ENCODE measurements at places on chromosomes 4 and X.
A peak's percentile ranks its signal among the peaks of the same experiment; 100 is the strongest.

DNA sequence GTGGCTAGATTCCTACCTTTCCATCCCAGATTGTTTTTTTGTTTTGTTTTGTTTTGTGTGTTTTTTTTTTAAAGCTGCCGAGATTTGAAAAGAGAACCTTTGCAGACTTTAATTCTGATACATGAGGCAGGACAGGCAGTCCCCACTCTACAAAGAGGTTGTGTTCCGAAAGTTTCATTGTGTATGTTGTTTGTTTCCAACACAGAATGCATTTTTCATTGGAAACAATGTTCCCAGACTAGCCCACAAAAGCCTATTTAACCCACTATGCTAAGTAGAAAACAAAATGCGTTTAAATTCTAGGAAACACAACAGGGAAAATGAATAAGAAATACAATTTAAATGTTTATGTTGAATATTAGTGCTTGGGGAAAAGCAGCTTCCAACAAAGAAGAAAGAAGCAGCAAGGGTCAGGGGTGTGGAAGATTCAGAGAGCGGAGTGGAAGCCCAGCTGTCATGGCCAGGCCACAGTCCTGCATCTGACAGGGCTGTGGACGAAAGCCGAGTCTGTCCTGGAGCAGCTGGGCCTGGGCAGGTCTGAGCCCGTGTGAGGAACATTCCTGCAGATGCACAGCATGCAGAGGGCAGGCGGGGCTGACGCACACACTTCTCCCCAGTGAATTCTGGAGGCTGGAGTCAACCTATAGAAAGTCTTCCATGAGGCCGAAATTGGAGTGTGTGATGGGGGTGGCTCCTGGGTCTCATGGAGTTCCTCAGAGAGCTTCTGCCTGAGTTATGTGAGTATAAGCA is 12.4 kb upstream of the SETD7 start:
- DNase-seq, result no peak
- no peaks in the 10 kb centered on the region for H3K27me3 ChIP-seq
- no peaks in the 10 kb centered on the region for H3K36me3 ChIP-seq
- no peaks in the 10 kb centered on the region for H3K4me1 ChIP-seq
- no peak overlapping the region for H3K27ac ChIP-seq
- no peak overlapping the region for H3K4me3 ChIP-seq

- H3K27me3 ChIP-seq, result no peaks in the 10 kb centered on the region
- DNase-seq, result no peak
- H3K4me3 ChIP-seq, result no peak overlapping the region
- no peak overlapping the region for H3K27ac ChIP-seq
- H3K36me3 ChIP-seq, result no peaks in the 10 kb centered on the region
- no peaks in the 10 kb centered on the region for H3K4me1 ChIP-seq
Measured at GRCh38 chr4:15168759-15169158, 166.5 kb downstream of the CPEB2 start.

DNA sequence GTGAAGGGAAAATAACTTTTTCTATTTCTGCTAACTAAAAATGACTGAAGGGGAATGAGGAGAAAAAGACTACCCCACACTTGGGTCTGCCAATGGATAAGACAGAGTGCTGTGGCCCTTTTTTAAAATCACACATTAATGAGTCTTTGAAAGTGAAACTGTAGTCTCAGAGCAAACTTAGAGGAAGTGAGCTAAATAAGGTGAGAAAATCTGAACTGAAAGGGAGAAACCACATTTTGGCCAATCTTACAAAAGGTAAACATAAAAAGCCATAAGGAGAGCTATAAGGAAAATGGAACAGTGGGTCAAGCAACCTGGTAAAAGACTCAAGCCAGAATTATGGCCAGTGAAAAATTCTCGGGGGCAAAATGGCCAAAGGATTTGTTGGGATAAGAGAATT is 755.1 kb upstream of the IGFBP7 start:
- no peak overlapping the region for H3K27ac ChIP-seq
- DNase-seq, result no peak
- no peaks in the 10 kb centered on the region for H3K36me3 ChIP-seq
- peaks cover 7% of the 10 kb centered on the region for H3K4me1 ChIP-seq
- no peak overlapping the region for H3K4me3 ChIP-seq
- no peaks in the 10 kb centered on the region for H3K27me3 ChIP-seq

DNA sequence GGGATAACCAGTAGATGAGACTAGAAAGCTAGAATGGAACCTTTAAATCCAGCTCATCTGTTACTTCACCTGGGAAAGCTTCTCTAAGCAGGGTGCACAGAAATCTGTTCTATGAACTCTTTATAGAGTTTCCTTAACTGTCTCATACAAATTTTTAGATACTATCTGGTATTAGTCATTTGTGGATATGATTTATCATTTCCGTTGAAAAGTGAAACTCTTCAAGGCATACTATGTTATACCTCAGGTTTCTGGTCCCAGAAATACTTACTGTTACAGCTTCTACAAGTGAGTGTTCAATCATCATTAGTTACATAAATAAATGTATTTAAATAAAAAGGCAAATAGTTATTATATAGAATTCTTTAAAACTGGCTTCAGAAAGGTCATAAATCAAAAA is 298.3 kb upstream of the AGA start:
- H3K4me1 ChIP-seq, result no peaks in the 10 kb centered on the region
- H3K27me3 ChIP-seq, result no peaks in the 10 kb centered on the region
- H3K27ac ChIP-seq, result no peak overlapping the region
- no peak overlapping the region for H3K4me3 ChIP-seq
- DNase-seq, result no peak

GRCh38 chr4:187357821-187358220 is 634.2 kb upstream of the FAT1 start:
- no peak for DNase-seq
- no peak overlapping the region for H3K4me3 ChIP-seq
- H3K27ac ChIP-seq, result no peak overlapping the region
- no peaks in the 10 kb centered on the region for H3K36me3 ChIP-seq
- H3K27me3 ChIP-seq, result no peaks in the 10 kb centered on the region
- H3K4me1 ChIP-seq, result no peaks in the 10 kb centered on the region

GRCh38 chr4:41134581-41134980 is 79.8 kb downstream of the APBB2 start:
- H3K27ac ChIP-seq, result peak overlapping the region; percentile 25
- H3K27me3 ChIP-seq, result no peaks in the 10 kb centered on the region
- H3K4me1 ChIP-seq, result peaks cover 51% of the 10 kb centered on the region

GRCh38 chrX:129472116-129472515 is 51.2 kb downstream of the SMARCA1 start:
- H3K27ac ChIP-seq, result no peak overlapping the region
- DNase-seq, result no peak
- peaks cover 12% of the 10 kb centered on the region for H3K36me3 ChIP-seq
- H3K4me1 ChIP-seq, result no peaks in the 10 kb centered on the region

GRCh38 chrX:116142976-116143375 is 27.6 kb upstream of the AGTR2 start:
- no peak overlapping the region for H3K4me3 ChIP-seq
- no peaks in the 10 kb centered on the region for H3K36me3 ChIP-seq
- DNase-seq, result no peak

GRCh38 chrX:15804563-15804962 is 14.3 kb downstream of the ZRSR2 start:
- H3K27ac ChIP-seq, result peak overlapping the region; percentile 19
- H3K36me3 ChIP-seq, result peaks cover 22% of the 10 kb centered on the region
- H3K27me3 ChIP-seq, result no peaks in the 10 kb centered on the region

GRCh38 chrX:15956681-15957080 is 102.1 kb upstream of the AP1S2 start:
- no peaks in the 10 kb centered on the region for H3K36me3 ChIP-seq
- DNase-seq, result no peak
- no peak overlapping the region for H3K27ac ChIP-seq
- H3K4me3 ChIP-seq, result no peak overlapping the region
- H3K27me3 ChIP-seq, result no peaks in the 10 kb centered on the region

DNA sequence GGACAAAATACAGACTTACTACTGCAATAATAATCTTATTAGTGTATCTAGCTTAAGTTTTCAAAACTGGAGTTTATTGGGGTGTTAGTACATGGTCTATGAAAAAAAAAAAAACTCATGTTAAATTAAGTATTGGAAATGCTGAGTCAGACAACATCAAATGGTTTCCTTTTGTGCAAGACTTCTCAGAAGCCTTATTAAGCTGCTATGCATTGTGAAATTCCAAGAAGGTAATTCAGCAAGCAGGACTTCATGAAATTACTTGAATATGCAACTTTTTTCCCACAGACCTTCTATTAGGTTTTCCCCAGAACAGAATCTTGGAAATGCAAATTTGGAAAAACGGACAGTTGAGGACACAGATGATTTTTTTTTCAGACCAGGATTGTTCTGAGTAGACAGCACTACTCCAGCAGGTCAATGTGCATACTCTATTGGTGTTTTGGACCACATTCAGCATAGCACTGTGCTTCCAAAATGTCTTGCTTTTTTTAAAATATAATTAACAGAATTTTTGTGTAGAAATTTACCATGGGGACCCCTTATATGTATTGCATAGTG is 568.8 kb upstream of the TENM3 start:
- H3K4me3 ChIP-seq, result no peak overlapping the region
- no peaks in the 10 kb centered on the region for H3K27me3 ChIP-seq
- H3K36me3 ChIP-seq, result no peaks in the 10 kb centered on the region
- no peaks in the 10 kb centered on the region for H3K4me1 ChIP-seq
- no peak for DNase-seq

DNA sequence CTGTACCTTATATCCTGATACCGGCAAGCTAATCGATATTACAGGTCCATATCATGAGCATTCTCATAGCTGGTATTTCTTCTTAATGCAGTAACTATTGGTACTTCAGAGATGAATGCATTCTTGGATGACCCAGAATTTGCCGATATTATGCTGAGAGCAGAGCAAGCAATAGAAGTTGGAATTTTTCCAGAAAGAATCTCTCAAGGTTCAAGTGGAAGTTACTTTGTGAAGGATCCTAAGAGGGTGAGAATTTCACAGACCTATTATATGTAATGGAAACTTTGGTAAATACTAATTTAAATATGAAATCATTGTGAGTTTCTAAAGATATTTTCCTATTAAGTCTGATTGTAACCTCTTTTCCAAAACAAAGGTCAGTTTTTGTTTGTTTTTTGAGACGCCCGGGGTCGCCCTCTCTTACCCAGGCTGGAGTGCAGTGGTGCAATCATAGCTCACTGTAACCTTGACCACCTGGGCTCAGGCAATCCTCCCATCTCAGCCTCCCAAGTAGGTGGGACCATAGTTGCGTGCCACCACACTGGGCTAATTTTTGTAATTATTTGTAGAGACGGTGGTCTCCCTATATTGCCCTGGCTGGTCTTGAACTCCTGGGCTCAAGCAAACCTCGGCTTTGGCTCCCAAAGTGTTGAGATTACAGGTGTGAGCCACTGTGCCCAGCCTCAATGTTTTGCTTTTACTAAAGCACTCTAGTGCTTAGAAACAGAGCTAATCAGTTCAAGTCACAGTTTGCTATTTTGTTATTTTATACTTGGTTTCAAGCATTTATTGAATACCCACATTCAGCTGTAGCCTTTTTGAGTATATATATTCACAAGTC is 18.6 kb downstream of the PI4K2B start:
- no peak overlapping the region for H3K27ac ChIP-seq
- H3K27me3 ChIP-seq, result no peaks in the 10 kb centered on the region
- no peak overlapping the region for H3K4me3 ChIP-seq
- no peaks in the 10 kb centered on the region for H3K4me1 ChIP-seq
- DNase-seq, result no peak

GRCh38 chr4:73221734-73222133 is 36.9 kb downstream of the ANKRD17 start:
- H3K4me1 ChIP-seq, result peaks cover 63% of the 10 kb centered on the region
- H3K27me3 ChIP-seq, result no peaks in the 10 kb centered on the region
- no peaks in the 10 kb centered on the region for H3K36me3 ChIP-seq
- DNase-seq, result no peak
- H3K27ac ChIP-seq, result peak overlapping the region; percentile 86

DNA sequence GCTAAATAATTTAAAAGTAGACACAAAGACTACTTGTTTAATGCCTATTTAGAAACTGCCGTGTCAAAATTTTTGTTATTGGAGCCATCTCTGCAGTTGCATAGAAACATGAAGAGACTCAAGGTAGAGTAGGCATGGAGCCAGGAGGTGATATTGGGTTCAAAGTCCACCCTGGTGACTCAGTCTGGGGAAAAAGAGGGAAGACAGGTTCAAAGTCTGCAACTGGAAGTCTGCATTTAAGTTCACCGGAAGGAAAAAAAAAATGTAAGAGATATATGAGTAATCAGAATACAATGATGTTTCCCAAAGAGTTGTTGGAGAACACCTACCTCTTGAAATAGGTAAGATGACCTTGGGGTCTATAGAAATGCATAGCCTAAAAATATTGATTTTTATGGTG is 67.4 kb upstream of the QRFPR start:
- DNase-seq, result no peak
- H3K4me1 ChIP-seq, result peaks cover 5% of the 10 kb centered on the region
- no peaks in the 10 kb centered on the region for H3K36me3 ChIP-seq
- H3K27ac ChIP-seq, result no peak overlapping the region
- no peak overlapping the region for H3K4me3 ChIP-seq

GRCh38 chr4:81353861-81354260 is 117.8 kb downstream of the RASGEF1B start:
- no peak for DNase-seq
- peaks cover 6% of the 10 kb centered on the region for H3K27me3 ChIP-seq
- H3K4me1 ChIP-seq, result no peaks in the 10 kb centered on the region

- H3K27ac ChIP-seq, result no peak overlapping the region
- no peaks in the 10 kb centered on the region for H3K4me1 ChIP-seq
- H3K36me3 ChIP-seq, result no peaks in the 10 kb centered on the region
- no peak overlapping the region for H3K4me3 ChIP-seq
- peaks cover 4% of the 10 kb centered on the region for H3K27me3 ChIP-seq
- DNase-seq, result no peak
Measured at GRCh38 chr4:181688872-181689271, 554.3 kb upstream of the TENM3 start.

DNA sequence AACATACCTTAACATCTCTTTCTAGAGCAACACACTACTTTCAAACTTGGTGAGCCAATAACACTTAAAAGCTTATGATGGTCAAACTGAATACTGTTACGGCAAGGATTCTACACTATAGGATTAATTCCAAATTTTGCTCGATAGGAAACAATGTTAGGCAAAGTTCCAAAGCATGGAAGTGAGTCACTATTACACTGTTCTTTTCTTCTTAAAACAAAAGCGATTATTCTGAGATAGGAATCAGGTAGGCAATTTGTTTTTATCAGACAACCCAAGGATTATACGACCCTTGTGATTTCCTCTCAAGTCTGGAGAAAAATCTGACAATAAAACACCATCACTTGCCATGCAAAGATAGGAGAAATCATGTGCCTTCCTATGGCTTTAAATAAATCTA is 81.5 kb downstream of the HUWE1 start:
- H3K4me3 ChIP-seq, result no peak overlapping the region
- peaks cover 74% of the 10 kb centered on the region for H3K36me3 ChIP-seq
- no peak overlapping the region for H3K27ac ChIP-seq
- DNase-seq, result no peak
- no peaks in the 10 kb centered on the region for H3K4me1 ChIP-seq
- no peaks in the 10 kb centered on the region for H3K27me3 ChIP-seq

GRCh38 chr4:6674500-6675149 is 19.1 kb upstream of the S100P start:
- no peaks in the 10 kb centered on the region for H3K27me3 ChIP-seq
- no peak for DNase-seq
- H3K36me3 ChIP-seq, result peaks cover 18% of the 10 kb centered on the region

- DNase-seq, result no peak
- H3K4me3 ChIP-seq, result no peak overlapping the region
- no peaks in the 10 kb centered on the region for H3K4me1 ChIP-seq
- H3K36me3 ChIP-seq, result no peaks in the 10 kb centered on the region
Measured at GRCh38 chr4:123547216-123548165, 150.9 kb downstream of the SPRY1 start.

GRCh38 chrX:38817004-38817703 is 15.9 kb downstream of the MID1IP1 start:
- H3K4me3 ChIP-seq, result no peak overlapping the region
- no peaks in the 10 kb centered on the region for H3K36me3 ChIP-seq
- peak; percentile 53 for DNase-seq
